ENCODE measurements at places on chromosomes 6 and 20.

DNA sequence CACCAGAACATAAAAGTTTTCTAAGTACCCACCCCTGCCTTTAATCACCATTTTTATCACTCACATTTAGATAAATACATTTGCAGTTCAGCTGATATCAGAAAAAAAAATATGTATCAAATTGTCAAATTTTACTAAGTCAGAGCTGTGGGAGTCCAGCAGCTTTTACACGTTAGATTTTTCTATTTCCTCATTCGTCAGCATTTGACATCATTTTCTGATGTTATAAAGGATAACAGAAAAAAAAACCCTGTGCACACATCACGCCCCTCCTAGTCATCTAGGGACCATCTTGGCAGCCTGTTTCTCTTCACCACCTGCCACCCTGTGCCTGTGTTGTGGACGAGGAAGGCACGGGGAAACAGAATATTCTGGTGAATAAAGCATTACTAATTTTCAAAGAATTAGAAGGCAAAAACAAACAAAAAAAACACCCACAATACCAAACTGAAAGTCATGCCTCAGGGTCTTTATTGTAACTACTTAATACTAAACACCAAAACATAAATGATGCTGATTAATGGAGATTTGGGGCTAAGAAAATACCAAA lies 12.4 kb downstream of the B4GALT5 start:
- DNase-seq, result no peak

DNA sequence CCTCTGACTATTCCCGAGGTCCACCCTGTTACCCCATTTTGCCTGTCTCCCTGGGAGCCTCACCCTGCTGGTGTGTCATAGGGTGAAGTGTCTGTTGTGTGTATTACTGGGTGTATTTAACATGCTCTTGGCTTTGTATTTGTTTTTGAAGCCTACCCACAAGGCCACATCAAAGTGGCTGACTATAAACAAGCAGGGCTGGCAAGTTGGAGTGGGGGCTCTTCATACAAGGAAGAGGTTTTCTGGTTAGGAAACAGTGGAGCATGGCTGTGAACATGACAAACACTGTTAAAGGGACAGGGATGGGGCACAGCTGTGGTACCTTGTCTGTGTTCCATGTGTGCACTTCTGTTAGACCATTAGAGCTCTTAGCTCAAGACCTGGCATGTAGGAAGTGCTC lies 26.3 kb downstream of the HECA start:
- DNase-seq, result peak; percentile 54

GRCh38 chr6:142944124-142945048 lies 590 bp downstream of the HIVEP2 start:
- DNase-seq, result peak; percentile 78

DNA sequence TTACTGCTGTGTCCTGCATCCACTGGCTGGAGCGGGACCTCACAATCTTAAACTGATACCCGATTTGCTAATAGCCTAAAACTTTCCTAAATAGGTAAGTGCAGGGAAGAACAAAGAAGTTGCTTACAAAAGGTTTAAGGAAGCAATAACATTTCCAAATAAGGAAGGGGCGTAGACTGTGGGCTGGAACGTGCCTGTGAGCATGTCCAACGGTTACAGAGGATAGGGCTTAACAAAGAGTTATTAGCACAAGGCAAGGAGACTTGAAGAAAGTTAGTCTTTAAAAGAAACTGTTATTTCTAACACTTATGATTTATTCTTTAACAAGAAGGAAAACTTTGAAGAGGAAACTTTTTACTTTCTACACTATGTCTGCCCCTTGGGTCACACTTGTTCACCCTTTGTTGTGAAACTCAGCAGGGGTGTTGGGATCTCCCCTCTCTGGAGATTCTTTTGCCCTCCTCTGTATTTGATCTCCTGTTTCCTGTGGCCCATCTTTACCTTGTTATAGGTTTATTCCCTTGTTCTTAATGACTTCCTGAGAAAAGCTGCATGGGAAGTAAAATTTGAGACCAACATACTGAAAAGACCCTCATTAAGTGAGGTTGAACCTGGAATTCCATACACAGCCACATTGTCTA lies 28.7 kb downstream of the KAT14 start:
- no peak for DNase-seq

DNA sequence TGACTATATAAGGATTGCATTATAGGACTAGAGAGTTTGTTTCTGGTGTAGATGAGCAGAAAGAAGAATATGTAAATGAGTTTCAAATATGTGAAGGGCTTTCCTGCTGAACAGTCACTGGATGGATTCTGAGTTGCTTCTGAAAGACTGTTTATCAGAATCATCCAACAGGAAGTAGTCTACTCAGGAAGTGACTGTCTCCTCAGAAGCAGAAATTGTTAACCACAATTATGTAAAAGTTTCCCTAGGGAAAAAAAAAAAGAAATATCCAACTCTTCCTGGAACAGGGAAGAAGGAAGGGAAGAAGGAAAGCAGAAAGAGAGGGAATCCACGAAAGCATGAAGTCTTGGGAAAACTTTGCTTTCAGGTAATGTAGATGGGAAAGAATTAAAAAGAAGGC lies 138.9 kb downstream of the TENT5A start:
- peak; percentile 17 for DNase-seq

GRCh38 chr6:45504947-45505346 lies 127.2 kb upstream of the SUPT3H start:
- DNase-seq, result peak; percentile 62

GRCh38 chr6:12791371-12791770 lies 74.8 kb downstream of the PHACTR1 start:
- DNase-seq, result no peak

DNA sequence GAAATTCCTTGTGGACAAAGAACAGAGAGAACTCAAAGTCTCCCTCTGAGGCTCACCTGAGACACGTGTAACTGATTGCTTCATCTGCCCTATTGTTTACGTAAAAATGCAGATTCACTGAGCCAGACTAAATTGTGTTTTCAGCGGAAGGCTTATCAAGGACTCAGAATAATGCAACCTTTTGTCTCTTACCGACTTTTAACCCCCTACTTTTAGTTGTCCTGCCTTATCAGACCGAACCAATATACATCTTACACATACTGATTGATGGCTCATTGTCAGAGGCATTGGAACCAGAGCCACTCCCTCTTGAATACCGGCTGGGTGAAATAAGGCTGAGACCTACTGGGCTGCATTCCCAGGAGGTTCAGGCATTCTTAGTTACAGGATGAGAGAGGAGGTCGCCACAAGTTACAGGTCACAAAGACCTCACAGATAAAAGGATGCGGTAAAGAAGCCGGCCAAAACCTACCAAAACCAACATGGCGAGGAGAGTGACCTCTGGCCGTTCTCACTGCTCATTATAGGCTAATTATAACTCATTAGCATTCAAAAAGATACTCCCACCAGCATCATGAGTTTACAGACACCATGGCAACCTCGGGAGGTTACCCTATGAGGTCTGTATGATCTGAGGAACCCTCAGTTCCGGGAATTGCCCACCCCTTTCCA lies 95.5 kb upstream of the ZNF184 start:
- peak; percentile 64 for DNase-seq

DNA sequence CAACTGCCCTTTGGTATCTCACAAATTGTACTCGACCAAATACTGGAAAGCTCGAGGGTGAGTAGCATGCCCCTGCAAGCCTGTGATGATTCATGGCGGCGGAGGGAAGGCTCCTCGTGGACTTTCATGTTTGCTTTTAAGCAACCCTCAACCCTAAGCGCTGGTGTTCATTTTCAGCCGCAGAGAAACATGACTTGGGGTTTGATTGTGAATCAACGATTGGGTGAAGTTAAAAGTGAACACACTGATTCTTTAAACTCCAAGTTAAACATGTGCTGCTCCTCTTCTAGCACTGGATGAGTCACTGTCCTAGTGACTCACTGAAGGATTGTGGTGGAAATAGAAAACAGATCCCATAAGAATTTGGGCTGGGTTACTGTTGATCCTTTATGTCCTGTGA lies 8.3 kb downstream of the CD109 start:
- peak; percentile 100 for DNase-seq

DNA sequence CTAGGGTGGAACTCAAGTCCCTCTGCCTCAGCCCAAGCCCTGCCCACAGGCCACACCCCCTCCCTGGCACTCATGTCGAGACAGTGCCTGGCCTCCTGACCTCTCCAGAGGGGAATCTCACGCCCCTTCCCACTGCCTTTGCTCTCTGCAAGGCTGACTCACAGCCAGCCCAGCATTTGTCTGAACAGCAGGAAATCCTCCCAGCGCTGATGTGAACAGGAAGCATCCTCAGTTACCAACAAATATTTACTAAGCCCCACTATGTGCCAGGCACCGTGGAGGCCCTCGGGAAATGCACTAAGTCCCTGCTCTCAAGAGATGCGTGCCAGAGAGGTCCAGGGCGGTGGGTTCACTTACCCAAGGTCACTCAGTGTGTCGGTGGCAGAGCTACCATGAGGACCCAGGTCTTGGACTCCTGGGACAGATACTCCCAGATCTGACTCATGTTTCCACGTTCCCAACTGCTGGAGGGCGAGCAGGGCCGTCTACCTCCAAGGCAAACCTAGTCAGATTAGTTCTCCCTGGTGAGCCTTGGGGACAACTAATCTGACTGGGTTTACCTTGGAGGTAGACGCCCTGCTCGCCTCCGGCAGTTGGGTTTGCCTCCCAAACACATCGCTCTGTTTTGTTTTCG lies 7.8 kb downstream of the ADA start:
- peak; percentile 73 for DNase-seq

GRCh38 chr6:111689946-111690345 lies 84.3 kb upstream of the TRAF3IP2 start:
- peak; percentile 2 for DNase-seq

DNA sequence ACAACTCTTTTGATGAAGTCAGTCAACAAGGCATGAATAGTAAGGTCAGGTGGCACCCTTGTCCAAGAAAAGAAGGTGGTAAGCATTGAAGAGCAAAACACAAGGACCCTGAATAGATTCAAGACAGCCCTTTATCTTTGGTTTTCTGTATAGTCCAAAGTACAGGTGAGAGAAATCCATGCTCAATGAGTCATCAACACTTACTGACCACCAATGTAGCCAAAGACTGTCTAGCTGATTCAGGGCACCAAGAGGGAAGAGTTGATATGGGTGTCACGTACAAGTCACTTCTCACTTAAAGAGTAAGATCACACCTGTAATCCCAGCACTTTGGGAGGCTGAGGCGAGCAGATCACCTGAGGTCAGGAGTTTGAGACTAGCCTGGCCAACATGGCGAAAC lies 528.3 kb downstream of the CD83 start:
- DNase-seq, result no peak

GRCh38 chr20:24670341-24670872 lies 201.0 kb downstream of the SYNDIG1 start:
- no peak for DNase-seq

- no peak for DNase-seq
Measured at GRCh38 chr20:44199877-44200276, 10.7 kb downstream of the OSER1 start.

- no peak for DNase-seq
Measured at GRCh38 chr6:10332111-10332510, 82.8 kb downstream of the TFAP2A start.

GRCh38 chr6:146901940-146902816 lies 302.0 kb upstream of the STXBP5 start:
- no peak for DNase-seq

DNA sequence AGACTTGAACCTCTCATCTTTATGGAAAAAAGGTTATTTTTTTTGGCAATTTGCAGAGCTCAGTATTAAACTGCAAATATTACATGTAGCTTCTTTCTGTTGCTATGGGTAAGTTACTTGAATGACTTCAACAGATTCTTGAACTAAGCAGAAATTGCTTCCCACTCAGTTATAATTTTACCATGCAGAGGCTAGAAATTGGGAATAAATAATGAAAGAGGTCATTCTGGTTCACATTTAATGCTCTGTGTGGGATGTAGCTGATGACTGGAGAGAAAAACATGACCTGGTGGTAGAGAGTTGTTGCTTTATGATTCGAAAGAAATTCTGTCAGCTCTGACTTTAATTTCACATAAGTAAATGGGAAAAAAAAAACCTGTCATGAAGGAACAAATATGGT lies 16.8 kb upstream of the ADGB start:
- no peak for DNase-seq

- no peak for DNase-seq
Measured at GRCh38 chr20:34015401-34016335, 22.0 kb downstream of the RALY start.

DNA sequence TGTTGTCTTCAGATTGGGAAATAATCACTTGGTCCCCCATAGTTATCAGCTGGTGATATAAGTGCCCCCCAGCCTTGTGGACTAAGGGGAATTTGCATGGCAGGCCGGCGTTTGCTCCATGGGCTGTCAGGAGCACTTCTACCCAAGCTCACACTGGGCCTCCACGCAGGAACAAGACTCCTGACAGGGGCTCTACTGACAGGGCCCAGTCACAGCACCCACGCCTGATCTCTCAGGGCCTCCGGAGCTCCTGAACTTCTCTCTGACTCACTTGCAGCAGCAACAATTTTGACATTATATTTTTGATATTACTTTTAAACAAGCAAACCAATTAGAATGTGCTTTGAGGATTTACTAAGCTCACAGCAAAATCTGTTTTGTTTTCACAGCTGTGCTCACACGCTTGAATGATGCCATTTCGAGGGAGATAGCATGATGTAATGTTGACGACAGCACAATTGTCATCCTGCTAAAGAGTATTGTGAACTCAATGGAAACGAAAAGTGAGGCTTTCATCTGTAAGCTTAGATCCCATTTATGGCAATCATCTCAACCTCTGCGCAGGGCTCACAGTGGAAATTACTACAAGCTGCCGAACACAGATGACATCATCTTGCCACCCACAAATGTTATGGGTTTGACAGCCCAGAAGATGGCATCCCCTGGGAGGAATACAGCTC lies 28.7 kb upstream of the TXNDC5 start:
- DNase-seq, result no peak

- no peak for DNase-seq
Measured at GRCh38 chr20:41480054-41480770, 113.6 kb upstream of the EMILIN3 start.

GRCh38 chr6:39048481-39049399 lies at the start of gene GLP1R:
GLP1R (plus strand) TSS chr6:39048781; CDS start chr6:39048841, 60 bp downstream.
- no peak for DNase-seq

GRCh38 chr6:160992061-160992979 lies 751 bp downstream of the MAP3K4 start:
- peak; percentile 65 for DNase-seq

Data from mammary epithelial cell (primary cell).